ENCODE measurements at places on chromosomes 12 and 14. TPM values are rescaled to one million over a fixed set of nuclear protein-coding genes. Genes with fewer than 3 reads are reported as not detected.

DNA sequence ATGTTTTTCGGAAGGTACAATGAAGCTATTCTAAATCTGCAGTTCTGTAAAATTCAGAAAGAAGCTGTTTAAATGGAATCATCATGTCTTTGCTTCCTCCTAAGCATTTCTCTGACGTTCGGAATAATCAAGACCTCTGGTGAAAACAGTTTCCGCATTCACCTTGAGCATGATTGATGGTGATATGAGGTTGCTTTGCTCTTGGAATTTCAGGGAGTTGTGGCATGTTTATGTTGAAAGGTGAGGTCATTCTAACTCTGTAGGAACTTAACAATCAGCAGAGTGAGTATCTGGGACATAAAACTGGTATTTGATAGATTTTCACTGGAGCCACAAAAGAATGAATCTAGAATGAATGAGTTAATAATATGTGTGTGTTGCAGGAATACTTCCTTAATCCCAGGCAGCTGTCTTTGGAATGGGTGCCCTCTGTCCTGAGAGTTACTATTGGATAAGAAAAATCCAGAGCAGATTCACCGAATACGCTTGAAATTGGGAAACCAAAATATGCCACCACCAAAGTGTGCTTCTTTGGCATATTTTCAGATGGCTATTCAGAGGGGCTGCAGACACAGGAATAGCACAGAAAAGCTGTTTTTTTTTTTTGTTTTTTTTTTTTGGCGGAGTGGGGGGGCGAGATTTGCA is 599.1 kb downstream of the CCER1 start:
- DNase-seq = no peak

GRCh38 chr12:110790301-110790700 is 47.6 kb upstream of the PPP1CC start:
- no peak for DNase-seq

GRCh38 chr12:22893878-22894277 is 268.9 kb downstream of the ETNK1 start:
- DNase-seq = no peak

- no peak for DNase-seq
Observed at GRCh38 chr14:38989922-38990546, 113.0 kb downstream of the SEC23A start.

GRCh38 chr14:68088451-68088854 is 268.9 kb downstream of the RAD51B start:
- peak; percentile 42 for DNase-seq

DNA sequence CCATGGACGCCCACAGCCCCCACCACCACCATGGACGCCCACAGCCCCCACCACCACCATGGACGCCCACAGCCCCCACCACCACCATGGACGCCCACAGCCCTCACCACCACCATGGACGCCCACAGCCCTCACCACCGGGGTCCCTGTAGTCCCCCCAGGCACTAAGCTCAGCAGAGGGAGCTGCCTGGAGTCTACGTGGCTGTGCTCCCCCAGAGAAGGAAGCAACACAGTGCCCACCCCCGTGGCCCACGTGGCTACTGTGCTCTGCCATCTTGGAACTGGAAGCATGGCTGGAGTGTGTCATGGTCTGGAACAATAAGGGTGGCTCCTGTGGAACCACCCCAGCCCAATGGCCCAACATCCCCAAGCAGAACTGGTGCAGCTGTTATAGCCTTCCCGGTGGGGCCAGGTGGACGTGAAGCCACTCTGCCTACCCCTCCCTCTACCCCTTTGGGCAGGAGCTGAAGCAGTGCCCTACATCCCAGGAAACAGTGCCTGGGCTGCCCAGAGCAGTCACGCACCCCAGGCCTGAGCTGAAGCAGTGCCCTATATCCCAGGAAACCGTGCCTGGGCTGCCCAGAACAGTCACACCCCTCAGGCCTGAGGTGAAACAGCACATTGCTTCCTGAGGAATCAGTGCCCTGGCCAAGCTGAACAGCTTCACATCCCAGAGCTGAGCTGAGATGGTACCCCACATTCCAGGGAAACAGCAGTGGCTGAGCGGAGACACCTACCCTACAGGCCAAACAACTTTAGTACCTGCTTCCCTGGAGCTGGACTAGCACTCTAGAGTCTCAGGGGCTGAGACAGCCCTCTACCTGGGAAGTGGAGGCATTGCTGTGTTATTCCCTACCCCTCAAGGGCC is 9.0 kb upstream of the SFSWAP start:
- DNase-seq = no peak

- no peak for DNase-seq
Observed at GRCh38 chr14:101881426-101881825, 82.9 kb upstream of the DYNC1H1 start.

GRCh38 chr12:26524862-26525465 is 308.0 kb downstream of the ITPR2 start:
- peak; percentile 21 for DNase-seq

- DNase-seq = no peak
Observed at GRCh38 chr14:105126981-105127329, 41.6 kb downstream of the JAG2 start.

DNA sequence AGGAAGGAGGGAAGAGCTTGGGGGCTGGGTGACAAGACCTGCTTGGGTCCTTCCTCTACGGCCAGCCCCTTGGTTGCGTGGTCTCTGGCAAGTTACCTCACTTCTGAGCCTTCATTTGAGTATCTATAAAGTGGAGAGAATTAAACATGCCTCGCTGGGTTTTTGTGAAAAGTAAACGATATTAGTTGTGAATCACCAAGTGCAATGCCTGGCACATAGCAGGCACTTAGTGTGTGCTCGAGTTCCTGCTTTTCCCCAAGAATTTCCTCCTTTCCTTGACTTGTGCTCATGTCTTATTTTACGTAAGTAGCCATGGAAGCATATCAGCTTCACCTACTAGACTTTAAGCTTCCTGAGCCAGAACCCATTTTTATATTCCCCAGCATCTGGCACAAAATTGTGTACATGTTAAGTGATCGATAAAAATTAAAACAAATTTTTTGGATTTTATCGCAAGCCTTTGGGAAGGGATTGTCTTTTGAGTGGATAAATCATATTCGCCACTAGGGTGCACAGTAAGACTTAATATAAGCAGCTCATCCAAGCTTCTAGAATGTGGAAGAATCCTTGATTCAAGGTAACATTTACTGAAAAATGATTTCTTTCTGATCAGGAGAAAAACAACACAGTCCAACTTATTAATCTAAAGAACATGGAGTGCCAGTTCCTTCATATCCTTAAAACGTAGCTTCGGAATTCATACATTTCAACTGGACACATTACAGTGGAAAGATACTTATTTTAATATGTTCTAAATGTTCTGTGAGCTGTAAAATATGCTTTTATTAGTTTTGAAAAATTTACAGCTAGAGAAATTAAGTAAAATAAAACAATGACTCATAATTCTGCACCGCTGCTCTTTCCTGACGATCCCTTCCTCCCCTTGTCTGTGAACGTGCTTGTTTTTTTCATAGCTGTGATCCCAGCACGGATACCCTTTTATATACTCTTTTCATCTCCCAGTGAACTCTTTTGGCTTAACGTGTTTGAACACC is 62.0 kb downstream of the SLC25A47 start:
- peak; percentile 54 for DNase-seq

DAD1 gene
- 157 TPM for total RNA-seq

All from A172 (cell line).